ENCODE measurements at places on chromosomes 5 and 9. TPM values are rescaled to one million over a fixed set of nuclear protein-coding genes. Genes with fewer than 3 reads are reported as not detected.

Gene MARCOL
- total RNA-seq: not detected

Gene PCDHGA8
- total RNA-seq: not detected

Gene PCDHB4
- not detected for total RNA-seq

Gene PCDHGB1
- total RNA-seq: not detected

Gene ATP10B
- not detected for total RNA-seq

Gene SEC16A
- total RNA-seq: 96.7 TPM

Gene NRG2
- 0.42 TPM for total RNA-seq

Gene PCDHA7
- total RNA-seq: not detected

Gene CDH6
- not detected for total RNA-seq

Gene BNC2
- not detected for total RNA-seq

Gene SNX18
- total RNA-seq: 35.2 TPM

Gene GALNT12
- 3.5 TPM for total RNA-seq

Gene LECT2
- total RNA-seq: not detected

Gene ARHGAP26
- total RNA-seq: 38.9 TPM

Data from activated CD8-positive, alpha-beta memory T cell treated with anti-CD3 and anti-CD28 coated beads, Interleukin-2, amount 10 ng/mL, durations not matched to agents 7 days and 5 days (primary cell).